ENCODE measurements at places on chromosomes 7 and 10. TPM values are rescaled to one million over a fixed set of nuclear protein-coding genes. Genes with fewer than 3 reads are reported as not detected.
A peak's percentile ranks its signal among the peaks of the same experiment; 100 is the strongest.

DNA sequence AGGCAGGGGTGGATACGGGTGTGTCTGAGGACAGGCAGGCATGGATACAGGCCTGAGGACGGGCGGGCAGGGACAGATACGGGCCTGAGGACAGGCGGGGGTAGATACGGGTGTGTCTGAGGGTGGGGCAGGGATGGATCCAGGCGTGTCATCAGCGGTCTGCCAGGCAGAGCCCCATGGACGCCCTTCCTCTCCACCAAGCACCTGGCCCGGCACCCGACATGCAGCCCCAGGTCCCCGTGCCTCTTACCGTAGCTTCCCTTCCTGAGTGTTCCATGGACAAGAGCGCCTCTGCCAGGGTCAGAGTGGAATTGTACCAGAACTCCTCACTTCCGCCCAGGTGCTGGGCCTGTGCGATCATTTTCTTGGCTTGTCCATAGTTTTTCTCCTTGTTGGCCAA, 74.6 kb upstream of the NKX6-2 start:
- no peak for DNase-seq

The HOGA1 gene
- polyA plus RNA-seq, result 7.6 TPM

- DNase-seq, result peak; percentile 14
These were observed 89.3 kb upstream of the PRKCQ start for GRCh38 chr10:6669269-6669859.

DNA sequence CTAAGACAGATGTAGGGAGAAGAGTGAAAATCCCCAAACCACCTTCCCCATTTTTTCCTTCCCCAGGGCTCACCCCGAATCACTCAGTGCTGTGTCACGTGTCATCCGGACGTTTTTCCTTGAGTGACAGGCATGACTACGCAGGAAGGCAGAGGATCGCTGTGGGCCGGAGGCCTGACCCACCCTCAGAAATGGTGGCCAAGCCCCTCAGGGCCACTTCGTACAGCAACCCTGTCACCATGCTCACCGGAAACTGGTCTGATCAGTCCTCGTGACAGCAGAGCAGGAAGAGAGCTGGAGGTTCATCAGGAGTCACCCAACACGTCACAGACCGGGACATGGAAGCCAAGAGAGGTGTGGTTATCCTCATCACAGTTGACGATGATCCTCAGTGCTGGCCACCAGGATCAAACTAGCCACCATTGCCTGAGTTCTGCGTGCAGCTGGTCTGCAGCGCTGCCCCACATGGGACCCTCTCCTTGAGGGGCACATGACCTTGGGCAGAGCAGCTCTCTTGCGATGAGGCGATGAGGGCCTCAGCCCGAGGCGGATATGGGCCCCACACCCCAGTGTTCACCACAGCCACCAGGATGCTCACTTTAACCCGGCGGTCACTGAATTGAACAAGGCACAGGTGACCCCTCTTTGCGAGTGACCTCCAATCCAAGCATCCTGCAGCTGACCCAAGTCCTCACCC, 99.3 kb upstream of the INSIG1 start:
- no peak for DNase-seq

The CYP2C8 gene
- 0.15 TPM for polyA plus RNA-seq

The MAT1A gene
- polyA plus RNA-seq, result 71.8 TPM

DNA sequence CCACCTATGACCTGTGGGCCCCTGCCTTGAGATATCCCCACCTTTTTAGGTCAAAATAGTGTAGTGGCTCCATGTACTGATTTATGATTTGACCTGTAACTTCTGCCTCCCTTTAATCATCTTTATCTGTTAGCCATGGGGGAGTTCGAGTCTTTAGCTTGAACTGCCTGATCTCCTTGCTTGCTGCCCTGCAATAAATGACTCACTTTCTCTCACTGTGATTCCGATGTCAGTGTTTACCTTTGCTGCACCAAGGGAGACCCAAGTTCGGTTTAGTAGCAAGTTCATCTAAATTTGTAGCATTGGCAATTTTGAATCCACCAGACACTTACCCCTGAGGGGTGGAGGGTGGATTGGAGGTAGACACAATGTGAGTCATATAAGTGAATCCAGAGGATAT, 814.6 kb upstream of the AUTS2 start:
- no peak for DNase-seq

DNA sequence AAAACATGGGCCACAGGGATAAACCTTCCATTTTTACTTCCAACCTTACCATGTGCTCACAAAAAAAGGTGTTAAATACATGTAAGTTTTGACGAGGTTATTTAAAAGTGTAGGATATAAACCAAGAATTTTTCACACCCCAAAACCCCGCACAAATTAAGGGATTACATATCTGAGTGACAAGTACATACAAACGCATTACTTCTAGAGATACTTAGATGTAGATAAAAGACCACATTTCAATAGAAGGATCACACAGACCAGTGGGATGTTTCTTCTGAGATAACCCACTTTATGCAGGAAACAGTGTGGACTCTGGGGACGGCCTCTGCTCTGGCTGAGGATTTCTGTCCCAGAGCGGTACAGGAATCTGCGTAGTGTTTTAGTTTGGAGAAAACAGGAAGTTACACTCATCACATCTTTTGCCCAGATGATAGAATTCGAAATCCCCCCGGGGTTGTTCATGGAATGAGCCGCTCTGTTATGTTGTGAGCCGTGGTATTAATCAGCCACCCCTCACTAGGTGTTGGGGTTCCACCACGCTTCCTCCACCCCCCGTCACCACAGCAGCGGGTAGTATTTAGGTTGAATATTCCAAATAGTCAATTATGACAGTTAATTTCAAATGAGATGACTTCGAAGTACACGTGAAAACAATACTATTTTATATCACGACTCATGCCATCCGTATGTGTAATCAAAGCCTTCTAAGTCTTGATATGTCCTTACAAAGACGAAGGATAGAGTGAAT, 1.3 kb upstream of the CUL1 start:
- no peak for DNase-seq

The NKX1-2 gene
- polyA plus RNA-seq, result not detected

GRCh38 chr10:132960071-132960472, 17.7 kb upstream of the CFAP46 start:
- no peak for DNase-seq

GRCh38 chr7:120837599-120837998, 20.3 kb downstream of the TSPAN12 start:
- DNase-seq, result no peak

GRCh38 chr7:65295409-65295808, 78.2 kb upstream of the ZNF92 start:
- no peak for DNase-seq

DNA sequence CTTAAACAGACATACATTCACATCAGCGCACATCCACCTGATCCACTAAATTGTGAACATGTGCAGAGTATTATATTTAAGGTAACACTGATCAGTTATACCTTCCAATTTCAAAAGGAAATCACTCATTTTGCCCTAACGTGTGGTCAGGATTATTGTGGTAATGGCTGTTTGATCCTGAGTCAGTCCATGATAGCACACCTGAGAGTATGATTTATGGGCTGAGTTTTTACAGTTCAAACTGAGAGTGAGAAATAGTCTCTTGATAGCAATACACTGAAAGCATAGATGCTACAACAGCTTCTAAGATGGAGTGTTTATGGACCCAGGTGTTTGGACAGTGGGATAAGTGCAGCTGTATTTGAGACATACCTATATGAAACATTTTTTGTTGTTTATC, 96.7 kb downstream of the KIF20B start:
- DNase-seq, result no peak

GRCh38 chr10:28200775-28201174, 102.1 kb downstream of the MPP7 start:
- no peak for DNase-seq

GRCh38 chr7:76047811-76048667, at the start of the genes MDH2 and STYXL1:
TSS of gene MDH2 (plus strand) at chr7:76048106. CDS start at chr7:76048161, 55 bp downstream.
TSS of gene STYXL1 (minus strand) at chr7:76048000. CDS start at chr7:76030523, 17,477 bp downstream.
- peak; percentile 95 for DNase-seq

The VSIR gene
- polyA plus RNA-seq, result 3.2 TPM

The LIPM gene
- polyA plus RNA-seq, result not detected

All from HepG2 (cell line).